ENCODE measurements at places on chromosomes 5 and 9.

DNA sequence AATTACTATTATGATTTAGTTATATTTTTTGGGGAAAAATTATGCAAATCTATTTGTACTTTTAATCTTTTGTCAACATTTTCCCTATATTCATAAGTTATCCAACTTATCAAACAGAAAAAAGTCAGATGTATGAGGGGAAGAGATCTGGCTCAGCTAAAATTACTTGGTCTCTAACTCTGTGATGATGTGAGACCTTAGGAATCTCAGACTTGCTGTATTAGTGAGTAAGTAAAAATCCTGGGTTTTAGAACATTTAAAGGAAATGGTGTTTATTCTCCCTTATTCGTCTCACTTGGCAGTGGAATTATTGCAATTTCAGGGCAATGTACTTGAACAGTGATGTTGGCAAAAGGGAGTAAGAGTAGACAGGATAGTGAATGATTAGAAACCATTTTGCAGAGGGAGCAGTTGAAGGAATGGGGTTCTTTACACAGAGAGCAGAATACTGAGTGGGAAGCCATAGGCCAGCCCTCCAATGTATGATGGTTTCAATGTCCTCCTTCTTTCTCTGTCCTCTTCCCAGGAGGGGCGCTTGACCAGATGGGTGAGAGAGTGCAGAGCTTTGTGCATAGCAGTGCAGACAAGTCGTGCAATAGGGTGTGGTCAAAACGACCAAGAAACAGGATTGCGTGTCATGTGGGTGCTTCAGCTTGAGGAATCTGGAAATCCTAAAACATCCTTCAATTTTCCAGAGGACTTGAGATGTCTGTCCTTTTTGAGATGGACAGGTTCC, 91.7 kb downstream of the TENT4A start:
- DNase-seq, result no peak

DNA sequence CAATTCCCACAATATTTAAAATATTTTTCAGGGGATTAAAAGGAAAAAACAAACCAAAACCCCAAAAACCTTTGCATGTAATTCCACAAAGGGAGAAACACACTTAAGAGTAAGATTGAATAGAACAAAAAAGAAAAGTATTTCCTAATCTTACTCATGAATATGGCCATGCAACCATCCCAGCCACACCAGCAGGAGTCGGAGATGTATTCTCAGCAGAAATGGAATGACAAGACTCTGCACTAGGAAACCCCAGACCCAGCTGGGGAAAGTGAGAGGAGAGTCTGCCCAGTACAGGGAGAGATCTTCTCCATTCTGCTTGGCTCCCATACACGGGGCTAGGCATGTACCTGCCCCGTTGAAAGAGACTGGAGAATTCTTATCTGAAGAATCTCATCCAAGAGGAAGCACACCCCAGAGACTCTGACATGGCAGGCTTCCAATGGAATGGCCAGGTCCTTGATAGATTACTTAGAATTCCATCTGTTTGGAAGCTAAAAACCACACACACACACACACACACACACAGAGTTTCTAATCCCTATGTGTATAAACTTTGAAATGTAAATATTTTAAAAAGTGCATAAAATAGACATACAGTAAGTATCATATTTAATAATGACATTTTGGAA, 118.8 kb downstream of the GADD45G start:
- DNase-seq, result no peak

DNA sequence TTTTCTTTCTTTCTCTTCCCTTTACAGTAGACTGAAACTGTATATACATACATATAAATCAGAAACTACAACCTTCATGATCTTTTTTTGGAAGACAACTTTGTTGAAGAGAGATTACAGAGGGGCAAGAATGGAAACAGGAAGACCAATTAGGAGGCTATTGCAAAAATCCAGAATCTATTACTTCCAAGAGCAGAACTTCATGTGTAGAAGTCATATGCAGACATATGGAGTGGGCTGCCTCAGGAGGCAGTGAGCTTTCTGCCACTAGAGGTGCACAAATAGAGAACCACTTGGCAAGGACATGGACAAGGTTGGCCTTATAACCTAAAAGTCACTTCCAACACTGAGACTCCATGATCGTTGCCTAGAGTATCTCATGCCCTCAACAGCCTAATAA, 157.8 kb upstream of the NR4A3 start:
- DNase-seq, result no peak

DNA sequence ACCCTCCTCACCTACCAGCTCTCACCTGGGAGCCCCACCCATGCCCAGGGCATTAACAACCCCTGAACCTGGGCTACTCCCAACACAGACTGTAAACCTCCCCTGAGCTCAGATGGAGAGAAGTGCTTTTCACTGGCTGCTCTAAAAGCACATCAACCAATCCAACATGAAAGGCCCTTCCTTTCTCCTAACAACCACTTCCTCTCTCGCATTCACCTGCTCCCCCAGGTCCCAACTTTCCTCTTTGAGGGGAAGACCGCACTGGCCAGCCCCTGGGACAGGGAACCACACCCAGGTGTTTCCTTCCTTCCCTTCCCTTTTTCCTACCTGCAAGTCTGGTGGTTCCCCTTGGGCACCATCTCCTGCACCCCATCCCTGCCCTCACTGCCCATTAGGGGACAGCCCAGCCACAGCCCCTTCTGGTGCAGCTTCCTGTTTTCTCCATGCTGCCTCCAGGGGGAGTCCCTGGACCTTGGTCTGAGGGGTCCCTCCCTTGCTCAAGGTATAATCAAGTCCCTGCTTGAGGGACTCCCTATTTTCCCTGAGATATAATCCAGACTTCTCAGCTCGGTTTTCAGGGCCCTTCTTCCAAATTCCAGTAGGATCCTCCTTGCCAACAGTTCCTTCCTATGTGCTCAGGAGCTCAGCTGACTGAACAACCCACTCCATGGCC, 30.5 kb upstream of the DAB2IP start:
- no peak for DNase-seq

- DNase-seq, result no peak
Observed at GRCh38 chr5:96562614-96563013, 99.6 kb upstream of the CAST start.

- no peak for DNase-seq
Observed at GRCh38 chr9:19050637-19051591, 1.7 kb downstream of the RRAGA start.

- DNase-seq, result no peak
Observed at GRCh38 chr9:117028103-117028858, 341.2 kb downstream of the TRIM32 start.

GRCh38 chr9:29511680-29512079, 1938.4 kb upstream of the C9orf72 start:
- DNase-seq, result no peak

DNA sequence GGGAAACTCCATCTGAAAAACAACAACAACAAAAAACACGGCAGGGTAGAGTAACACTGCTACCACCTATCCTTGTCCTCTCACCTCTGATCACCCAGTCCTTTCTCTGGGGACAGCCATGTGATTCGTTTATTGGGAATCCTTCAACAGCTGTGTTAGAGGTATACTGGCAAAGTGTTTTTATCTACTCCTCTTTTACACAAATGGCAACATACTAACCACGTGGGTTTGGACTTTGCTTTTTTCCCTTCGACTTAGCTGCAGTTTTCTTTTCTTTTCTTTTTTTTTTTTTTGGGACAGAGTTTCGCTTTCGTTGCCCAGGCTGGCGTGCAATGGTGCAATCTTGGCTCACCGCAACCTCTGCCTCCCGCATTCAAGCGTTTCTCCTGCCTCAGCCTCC, 11.2 kb upstream of the SET start:
- DNase-seq, result no peak

GRCh38 chr5:113188436-113188835, 211.8 kb downstream of the DCP2 start:
- DNase-seq, result no peak

DNA sequence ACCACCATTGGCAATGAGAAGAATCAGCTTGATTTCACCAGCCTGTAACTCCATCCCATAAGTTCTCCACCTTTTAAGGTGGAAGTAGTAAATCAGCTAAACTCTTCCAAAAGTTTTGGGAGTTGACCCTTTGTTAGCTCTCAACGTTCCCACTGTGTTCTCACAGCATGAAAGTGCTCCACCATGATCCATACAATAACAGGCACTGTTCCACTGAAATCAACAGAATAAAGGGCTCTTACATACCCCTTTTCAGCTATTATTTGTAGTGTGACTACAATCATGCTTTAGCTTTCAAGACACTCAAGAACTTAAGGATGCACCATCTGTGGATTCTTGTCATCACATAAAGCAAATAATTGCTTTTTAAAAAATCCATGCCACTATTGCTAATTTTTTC, 81.6 kb downstream of the PPP2R2B start:
- no peak for DNase-seq

- DNase-seq, result no peak
Observed at GRCh38 chr9:11141357-11141756, 528.6 kb upstream of the PTPRD start.

DNA sequence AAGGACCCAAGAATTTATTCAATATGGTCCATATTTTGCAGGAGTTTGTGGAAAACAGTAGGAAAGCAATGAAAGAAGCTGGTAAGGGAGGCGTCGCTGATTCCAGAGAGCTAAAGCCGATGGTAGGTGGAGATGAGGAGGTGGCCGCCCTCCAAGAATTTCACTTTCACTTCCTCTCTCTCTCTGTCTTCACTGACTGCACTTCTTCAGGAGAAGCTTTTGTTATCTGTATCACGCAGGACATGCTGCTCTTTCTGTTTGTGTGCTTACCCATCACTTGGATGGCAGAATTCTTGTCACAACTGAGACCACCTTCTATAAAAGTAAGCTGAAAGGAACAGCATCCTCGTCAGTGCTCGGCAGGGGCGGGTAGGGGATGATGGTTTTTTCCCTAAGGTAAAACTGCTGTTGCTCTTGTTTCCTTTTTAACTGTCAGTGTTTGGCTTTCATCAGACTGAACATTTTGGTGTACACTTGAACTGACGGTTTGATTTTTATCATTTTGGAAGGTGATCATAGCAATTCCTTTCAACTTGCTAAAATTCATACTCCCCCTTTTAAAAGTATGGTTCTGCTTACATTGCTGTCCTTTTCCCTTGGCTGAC, 62.4 kb upstream of the FSD1L start:
- DNase-seq, result peak; percentile 63
